ENCODE measurements at places on chromosomes 12 and 14.

GRCh38 chr14:85531141-85531586 is 1.2 kb downstream of the FLRT2 start:
- DNase-seq: peak; percentile 80

DNA sequence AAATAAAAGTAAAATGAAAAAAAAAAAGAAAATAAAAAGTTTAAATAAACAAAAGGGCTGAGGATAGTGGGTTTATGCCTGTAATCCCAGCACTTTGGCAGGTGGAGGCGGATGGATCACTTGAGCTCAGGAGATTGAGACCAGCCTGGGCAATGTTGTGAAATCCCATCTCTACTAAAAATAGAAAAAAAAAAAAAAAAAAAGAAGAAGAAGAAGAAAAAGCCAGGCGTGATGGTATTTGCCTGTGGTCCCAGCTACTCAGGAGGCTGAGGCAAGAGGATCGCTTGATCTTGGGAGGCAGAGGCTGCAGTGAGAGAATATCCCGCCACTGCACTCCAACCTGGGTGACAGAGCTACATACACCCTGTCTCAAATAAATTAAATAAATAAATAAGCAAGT is 3.9 kb downstream of the TAOK3 start:
- no peak for DNase-seq

DNA sequence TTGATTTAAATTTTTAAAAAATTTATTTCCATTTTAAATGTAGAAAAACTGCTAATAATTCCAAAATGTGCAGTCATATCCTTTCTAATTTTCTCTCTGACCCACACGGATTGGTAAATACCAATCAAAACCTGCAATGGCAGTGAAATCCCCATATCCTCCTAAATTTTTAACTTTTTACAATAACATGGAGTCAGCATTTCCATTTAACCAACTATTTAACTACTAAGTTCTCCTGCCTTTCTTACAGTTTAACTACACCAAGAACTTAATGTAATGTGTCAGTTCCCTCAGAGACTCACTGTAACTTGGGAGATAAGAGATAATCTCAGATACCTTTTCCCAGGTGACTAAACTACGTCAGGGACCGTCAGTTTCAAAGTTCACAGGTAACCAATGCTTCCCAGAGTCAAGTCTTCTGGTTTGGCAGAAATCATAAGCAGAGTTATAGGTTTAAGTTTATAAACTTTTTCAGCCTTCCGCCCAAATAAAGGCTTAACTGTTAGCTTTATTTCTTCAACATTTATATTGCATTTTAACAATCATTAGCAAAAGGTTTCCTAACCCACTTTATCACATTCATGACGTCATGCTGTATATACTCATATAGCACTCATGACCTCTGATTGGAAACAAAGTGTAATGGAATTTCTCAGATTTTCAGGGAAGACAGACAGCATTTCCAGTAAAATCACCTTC is 7.6 kb downstream of the KRAS start:
- DNase-seq: peak; percentile 59

GRCh38 chr12:23950775-23951451 is 1.4 kb upstream of the SOX5 start:
- DNase-seq: peak; percentile 12

GRCh38 chr12:96015672-96016071 is 19.5 kb upstream of the HAL start:
- peak; percentile 27 for DNase-seq

- no peak for DNase-seq
These were observed 79.9 kb downstream of the HECTD1 start for GRCh38 chr14:31127690-31128089.
